Stimulated activated CD4-positive, alpha-beta T cell treated with anti-CD3 and anti-CD28 coated beads, Interleukin-15, amount 100 ng/mL, for 1 hour (primary cell): ENCODE measurements at places on chromosomes 11 and 22.

DNA sequence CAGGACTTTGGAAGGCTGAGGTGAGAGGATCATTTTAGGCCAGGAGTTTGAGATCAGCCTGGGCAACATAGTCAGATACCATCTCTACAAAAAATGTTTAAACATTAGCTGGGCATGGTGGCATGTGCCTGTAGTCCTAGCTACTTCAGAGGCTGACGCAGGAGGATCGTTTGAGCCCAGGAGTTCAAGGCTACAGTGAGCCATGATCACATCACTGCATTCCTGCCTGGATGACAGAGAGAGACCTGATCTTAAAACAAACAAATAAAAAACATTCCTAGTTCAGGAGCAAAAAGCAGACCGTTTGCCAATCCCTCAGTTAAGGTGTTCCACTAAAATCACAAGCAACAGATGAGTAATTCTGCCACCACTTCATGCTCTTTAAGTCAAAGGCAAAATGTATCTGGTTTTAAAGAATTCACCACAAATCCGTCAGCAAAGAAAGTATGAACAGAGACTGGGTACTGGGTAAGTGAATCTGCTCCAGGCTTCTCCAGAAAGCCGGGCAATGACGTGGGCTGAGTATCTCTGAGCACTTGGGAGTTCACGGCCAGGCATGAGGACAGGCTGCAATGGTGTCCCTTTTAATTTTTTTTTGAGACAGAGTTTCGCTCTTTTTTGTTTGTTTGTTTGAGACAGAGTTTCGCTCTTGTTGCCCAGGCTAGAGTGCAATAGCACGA is 19.5 kb downstream of the CLTCL1 start:
- DNase-seq, result no peak

- no peak for DNase-seq
Measured at GRCh38 chr11:78759071-78759470, 184.4 kb upstream of the NARS2 start.

GRCh38 chr22:41513391-41513790 is 30.9 kb downstream of the POLR3H start:
- no peak for DNase-seq

DNA sequence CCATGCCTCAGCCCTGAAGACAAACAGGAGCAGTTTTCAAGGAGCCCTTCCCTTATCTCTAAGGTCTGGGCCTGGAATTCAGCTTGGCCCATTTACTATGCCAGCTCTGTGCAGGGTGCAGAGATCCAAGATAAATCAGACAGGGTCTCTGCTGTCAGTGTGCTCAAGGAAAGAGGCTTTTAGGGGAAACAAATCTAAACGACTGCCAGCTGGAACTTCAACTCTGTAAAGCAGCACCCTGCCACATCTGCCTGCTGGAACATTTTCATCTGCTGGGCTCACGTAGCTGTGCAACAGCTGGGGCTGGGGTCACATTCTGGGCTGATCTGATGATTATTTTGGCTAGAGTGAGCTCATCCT is 19.8 kb upstream of the EHF start:
- DNase-seq, result no peak

- DNase-seq, result no peak
Measured at GRCh38 chr22:26484360-26484706, 656 bp downstream of the SRRD start.
